ENCODE measurements at places on chromosomes 2 and 18. TPM values are rescaled to one million over a fixed set of nuclear protein-coding genes. Genes with fewer than 3 reads are reported as not detected.

The EML4 gene
- 33.3 TPM for total RNA-seq

The IL18RAP gene
- total RNA-seq: 3.5 TPM

The NT5C1B gene
- not detected for total RNA-seq

The TTR gene
- not detected for total RNA-seq

The COL3A1 gene
- 237 TPM for total RNA-seq

The SLC5A7 gene
- not detected for total RNA-seq

The USP34 gene
- total RNA-seq: 147 TPM

The IL36B gene
- not detected for total RNA-seq

The TMEM178A gene
- 1.9 TPM for total RNA-seq

The ZNF804A gene
- total RNA-seq: 0.09 TPM

The CD207 gene
- total RNA-seq: not detected

The LONRF2 gene
- total RNA-seq: 7.0 TPM

The PSD4 gene
- total RNA-seq: 12.1 TPM

The SPDYA gene
- 0.63 TPM for total RNA-seq

The ACVR1 gene
- 30.6 TPM for total RNA-seq

The GNAL gene
- total RNA-seq: 1.9 TPM

The DES gene
- 180 TPM for total RNA-seq

The RAB6C gene
- not detected for total RNA-seq

DNA sequence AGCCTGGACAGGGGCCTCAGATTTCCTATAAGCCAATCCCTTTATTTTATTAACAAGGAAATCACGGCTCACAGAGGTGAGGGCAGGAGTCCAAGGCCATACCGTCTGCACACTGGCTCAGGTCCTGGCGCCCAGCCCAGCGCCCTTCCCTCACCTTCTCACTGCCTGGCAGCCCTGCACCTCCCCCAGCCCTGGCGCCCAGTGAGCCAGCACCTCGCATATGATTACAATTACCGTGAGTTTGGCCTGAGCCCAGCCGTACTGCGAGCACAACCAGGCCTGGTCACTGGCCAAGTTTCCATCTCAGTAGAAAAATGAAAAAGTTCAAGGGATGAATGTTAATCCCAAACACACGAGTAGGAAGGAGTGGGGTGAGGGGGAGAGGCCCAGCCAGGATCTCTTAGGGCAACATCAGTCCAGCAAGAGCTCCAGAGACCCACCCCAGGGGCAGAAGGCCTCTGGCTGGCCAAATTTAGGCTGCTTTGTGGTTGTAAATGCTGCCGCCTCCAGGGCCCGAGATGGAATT, 68.4 kb downstream of the MCFD2 start:
- DNase-seq: peak; percentile 84

DNA sequence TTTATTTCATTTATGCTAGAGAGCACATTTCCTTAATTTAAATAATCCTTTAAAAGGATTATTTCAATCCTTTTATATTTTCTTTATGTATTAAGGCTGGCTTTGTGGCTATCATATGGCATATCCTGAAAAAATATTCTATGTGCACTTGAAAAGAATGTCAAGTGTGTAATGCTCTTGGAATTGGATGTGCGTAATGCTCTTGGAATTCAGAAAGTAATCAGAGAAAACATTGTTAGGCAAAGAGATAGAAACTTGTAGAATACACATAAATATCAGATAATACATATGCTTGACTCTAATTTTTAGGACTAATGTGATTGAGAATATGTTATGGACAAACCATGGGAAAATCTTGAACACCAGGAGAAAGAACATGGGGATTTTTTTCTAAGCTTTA, 197.5 kb upstream of the COL3A1 start:
- no peak for DNase-seq

- no peak for DNase-seq
These were observed 34.8 kb upstream of the TAF1B start for GRCh38 chr2:9808334-9809063.

DNA sequence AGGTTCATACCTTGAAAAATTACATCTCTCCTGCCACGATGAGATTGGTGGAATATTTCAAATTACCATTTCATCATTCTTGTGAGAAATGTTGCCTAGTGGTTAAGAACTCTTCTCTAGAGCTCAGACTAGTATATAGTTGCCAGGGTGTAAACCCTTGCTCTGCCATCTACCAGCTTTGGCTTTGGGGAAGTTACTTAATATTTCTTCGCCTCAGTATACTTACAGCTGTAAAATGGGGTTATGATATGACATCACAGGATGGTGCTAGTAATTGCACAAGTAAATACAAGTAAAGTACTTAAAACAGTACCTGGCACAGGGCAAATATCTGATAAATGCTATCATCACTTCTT, 1.5 kb downstream of the SPOPL start:
- DNase-seq: no peak

DNA sequence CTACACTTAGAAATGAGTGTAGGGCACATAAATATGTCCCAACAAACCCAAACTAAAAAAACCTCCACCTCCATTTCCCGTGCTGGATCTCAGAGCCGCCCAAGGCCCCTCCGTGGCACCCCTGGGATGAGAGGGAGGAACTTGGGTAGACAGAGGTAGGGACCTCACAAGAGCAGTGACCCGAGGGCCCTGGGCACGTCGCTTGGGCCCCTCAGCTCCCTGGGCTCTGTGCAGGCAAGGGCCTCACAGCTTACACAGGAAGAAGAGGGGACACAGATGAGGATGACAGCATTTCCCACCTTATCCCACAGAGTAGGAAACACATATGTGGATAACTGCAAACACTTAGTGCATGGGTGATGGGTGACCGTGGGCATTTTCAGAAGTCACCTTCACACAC, 93.9 kb upstream of the TPO start:
- no peak for DNase-seq

- no peak for DNase-seq
These were observed 1.4 kb downstream of the FZD5 start for GRCh38 chr2:207768168-207768865.

DNA sequence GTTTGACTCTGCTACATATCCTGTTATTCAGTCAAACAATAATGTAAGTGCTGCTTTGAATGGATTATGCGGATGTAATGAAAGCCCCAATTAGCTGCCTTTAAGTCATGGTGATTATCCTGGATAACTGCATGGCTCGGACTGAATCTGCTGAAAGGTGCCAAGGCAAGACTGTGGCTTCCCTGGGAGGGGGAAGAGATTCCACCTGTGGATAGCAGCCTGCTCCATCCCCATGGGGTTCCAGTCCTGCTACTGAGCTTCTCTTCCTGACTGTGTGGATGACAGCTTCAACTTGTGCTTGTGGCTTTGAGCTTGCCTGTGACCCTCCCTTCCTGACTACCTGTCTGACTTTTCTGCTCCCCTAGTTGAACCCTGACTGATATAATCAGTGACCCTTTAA, 540.0 kb upstream of the GYPC start:
- no peak for DNase-seq

GRCh38 chr18:53887447-53887846, 337.0 kb downstream of the MBD2 start:
- DNase-seq: no peak

GRCh38 chr2:10845640-10846039, 33.1 kb upstream of the PDIA6 start:
- DNase-seq: no peak

DNA sequence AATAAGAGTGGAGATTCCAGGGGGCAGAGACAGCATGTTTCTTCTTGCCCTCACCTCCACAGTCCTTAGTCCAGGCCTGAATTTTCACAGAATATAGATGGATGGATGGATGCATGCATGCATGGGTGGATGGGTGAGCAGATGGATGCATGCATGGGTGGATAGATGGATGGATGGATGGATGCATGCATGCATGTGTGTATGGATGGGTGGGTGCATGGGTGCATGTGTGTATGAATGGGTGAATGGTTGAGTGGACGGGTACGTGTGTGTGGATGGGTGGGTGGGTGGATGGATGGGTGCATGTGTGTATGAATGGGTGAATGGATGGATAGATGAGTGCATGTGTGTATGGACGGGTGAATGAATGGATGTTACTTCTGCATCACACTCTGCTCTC, 153.3 kb downstream of the CELF4 start:
- no peak for DNase-seq

DNA sequence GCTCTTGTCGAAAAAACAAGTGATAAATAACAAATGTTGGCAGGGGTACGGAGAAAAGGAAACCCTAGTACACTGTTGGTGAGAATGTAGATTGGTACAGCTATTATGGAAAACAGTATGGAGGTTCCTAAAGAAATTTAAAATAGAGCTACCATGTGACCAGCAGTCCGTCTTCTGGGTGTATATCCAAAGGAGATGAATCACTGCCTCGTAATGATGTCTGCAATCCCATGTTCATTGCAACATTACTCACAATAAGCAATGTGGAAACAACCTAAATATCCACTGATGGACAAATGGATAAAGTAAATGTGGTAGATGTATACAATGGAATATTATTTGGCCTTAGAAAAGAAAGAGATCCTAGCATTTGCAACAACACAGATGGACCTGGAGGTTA, 50.6 kb downstream of the SLC16A14 start:
- no peak for DNase-seq

- no peak for DNase-seq
These were observed 25.6 kb upstream of the PMAIP1 start for GRCh38 chr18:59874166-59874565.

DNA sequence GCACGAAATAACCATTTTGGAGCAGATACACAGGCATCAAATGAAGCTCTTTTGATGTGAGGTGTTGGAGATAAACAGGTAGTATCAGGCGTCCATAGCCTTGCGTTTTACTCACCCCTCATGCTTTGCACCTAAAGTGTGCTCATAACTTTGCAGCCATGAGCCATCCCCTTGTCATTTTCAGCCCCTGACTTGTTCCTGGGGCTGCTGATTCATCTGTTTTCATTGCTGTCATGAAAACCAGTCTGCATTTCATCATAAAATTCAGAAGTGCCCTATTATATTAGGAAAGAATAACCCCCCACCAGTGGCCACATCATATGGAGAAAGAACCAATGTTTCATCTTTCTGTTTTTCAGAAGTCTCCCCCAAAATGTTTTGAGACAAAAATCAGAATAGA, 329.7 kb upstream of the NRP2 start:
- no peak for DNase-seq

- DNase-seq: no peak
These were observed 178.2 kb upstream of the PXDN start for GRCh38 chr2:1922402-1923025.

DNA sequence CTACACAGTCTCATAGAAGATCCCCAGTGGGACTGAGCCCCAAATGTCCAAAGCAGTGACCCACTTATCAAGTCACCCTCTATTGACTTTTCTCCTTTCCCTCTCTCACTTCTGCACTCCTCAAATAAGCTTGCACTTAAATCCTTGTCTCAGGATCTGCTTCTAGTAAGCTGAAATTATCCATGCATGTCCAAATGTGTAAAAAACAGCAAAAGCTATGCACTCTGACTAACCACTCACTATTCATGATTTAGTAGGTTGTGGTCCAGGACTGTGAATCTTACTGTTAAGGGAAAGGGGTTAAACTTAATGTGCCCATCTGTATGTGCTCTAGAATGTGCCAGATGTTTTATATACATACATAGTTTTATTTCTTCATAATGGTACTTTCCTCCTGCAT, 115.4 kb downstream of the SCG2 start:
- DNase-seq: no peak

- DNase-seq: no peak
These were observed 51.2 kb downstream of the INHBB start for GRCh38 chr2:120396861-120397811.

DNA sequence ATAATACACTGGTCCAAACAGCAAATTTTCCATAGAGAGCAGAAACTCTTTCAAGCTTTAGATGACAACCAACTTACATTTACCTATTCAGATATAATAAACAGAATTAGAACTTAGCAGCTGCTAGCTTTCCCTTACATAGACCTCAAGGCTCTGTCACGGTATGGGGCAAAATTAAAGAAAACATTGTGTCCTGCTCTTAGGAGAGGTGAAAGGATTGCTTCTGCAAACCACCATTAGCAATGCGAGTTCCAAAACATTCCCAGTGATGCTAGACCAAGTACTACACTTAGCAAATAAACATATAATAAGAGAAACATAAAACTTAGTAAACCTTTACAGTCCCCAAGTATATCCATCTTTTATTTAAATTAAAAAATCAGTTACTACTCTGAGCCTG, 183.3 kb downstream of the CAMKMT start:
- no peak for DNase-seq
